Fibroblast of upper back skin (primary cell): ENCODE measurements at places on chromosomes 3 and 15.
A peak's percentile ranks its signal among the peaks of the same experiment; 100 is the strongest.

DNA sequence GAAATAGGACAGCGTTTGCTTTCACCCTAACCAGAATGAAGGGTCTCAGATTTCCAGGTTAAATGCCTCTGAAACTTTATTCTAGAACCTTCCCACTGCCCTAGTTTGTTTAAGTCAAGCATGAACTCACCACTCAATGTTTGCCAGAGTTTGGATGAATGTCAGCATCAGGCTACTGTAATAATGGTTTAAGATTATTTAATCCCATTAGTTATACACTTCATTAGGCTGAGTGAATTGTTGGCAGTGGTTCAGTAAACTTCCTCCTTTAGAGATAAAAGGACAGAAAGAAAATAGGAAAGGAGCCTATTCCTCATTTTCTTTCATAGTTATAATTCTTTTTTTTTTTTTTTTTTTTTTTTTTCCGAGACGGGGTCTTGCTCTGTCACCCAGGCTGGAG, 401.9 kb upstream of the TPRG1 start:
- no peak for DNase-seq

DNA sequence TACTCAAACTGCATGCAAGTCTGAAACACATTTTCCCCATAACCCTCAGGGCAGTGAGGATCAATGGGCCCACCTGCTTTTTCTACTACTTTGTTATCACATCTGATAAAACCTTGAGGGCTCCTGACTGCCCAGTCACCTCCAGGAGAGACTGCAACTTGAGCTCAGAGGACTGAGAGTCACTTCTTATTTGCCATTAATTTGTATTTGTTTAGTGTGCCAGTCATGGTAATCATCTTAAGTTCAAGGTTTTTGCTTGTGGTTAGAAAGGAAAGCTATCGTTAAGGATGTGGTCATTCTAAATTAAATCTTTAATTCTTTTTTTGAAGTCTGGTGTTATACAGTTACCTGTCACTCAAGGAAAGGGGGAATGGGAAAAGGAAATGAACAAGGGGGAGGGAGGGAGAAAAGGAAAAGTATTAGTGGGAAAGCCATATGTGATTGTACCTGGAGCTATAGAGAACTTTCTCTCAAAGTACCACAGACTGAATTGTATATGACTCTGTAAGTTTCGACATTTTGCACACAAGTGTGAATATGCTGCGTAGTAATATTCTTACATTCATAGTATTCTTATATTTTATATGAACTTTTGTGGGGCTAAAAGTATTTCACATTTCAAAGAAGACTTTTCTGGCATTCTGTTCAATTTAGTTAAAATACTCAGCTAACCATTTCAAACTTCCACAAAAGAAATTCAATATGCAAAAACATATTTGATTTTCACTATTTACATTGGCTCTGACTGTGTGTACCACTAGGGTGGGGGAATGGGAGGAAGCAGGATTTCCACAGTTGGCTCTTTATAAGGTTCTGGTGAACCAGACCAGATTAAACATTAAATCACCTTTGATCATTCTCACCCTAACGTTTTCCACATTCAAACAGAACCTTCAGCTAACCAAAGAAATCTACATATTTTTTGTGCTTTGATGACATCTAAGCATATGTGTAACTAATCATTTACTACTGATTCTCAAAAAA, 166.5 kb upstream of the ATP11B start:
- DNase-seq: no peak

DNA sequence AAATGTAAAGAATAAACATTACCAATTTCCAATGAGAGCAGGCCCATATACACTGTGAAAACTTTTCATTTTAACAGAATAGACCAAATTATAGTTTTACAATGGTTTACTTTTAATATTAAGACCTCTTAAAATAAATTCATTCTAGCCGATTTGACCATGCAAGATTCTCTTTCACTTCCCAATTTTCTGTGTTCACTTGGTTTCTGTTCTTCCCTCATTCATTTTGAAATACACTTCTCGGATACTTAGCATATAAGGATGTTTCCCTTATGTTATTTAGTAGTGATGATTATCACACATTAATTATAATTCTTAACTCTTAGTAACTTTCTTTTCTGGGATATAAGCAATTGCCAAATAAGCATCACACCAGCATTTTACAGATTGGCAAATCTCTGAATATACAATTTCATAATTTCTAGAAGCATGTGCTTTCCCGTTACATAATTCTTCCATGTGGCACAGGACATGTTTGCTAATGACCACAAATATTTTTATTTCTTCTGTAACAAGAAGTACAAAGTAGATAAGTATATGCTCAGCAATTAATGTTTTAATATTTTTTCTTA, 13.9 kb downstream of the OR5H15 start:
- no peak for DNase-seq

DNA sequence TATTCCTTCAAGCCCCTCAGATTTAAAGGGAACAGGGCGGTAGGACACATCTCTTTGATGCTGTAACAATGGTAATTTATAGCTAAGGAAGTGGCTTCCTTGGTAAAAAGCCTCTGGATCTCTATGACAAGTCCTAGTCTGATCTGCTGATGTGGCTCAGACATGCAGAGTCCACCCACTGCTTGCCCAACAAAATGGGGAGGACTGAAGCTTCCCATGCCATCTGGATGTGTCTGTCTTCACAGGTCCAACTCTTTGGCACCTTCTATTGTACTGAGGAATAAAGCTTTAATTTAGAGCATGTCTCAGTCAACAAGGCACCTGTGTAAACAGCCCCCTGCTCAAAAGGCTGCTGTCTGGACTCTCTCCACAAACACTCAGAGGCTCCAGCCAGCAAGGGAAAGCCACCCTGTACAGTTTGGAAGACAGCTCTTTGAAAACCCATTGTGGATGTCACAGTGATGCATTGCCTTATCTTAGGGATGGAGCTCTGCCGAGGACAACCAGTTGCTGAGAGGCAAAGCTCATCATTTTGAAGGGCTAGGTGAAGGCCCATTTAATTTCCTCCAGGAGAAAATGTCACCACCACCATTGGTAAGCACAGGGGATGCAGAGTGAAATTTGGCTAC, 348.6 kb upstream of the GRM7 start:
- DNase-seq: no peak

GRCh38 chr15:74868059-74868458, 5.1 kb downstream of the SCAMP2 start:
- DNase-seq: no peak

GRCh38 chr3:51751287-51751686, 27.8 kb downstream of the IQCF6 start:
- no peak for DNase-seq

- DNase-seq: peak; percentile 73
Measured at GRCh38 chr3:15310491-15311370, 21.7 kb downstream of the SH3BP5 start.

DNA sequence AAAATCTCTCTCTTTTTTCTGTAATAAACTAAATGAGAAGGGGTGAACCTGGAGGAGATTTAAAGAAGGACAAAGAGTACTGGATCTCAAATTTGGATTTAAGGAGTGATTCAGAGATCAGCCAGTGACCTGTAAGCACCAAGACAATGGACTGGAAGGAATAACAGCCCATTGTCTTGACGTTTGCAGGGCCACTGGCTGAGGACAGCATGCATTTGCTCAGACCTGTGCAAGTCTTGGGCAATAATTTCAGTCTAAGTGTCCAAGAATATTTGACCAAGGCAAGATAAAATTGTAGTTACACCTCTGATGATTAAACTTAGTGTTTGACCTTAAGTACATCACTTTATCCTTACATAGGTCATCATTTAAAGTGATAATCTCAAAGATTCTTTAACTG, 55.8 kb upstream of the OSTN start:
- DNase-seq: no peak

DNA sequence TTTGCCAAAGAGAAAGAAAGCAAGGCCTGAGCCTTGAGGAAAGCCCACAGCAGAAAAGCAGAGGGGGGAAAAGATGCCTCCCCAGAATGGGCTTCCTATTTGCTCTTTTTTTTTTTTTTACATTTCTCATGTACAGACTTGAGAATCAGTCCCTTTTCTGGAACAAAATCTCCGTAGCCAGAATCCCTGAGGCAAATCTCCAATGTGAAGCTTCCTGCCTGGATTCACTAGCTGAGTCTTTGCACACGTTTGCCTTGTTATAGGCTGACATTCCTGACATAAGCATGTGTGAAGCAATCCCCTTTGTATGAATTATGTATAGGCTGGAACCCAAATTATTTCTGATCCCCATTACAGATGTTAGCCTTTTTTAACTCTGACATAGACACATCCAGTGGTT, 52.2 kb upstream of the ACTL6A start:
- DNase-seq: no peak

GRCh38 chr15:67850994-67851571, 11.2 kb upstream of the RNU6-1 start:
- DNase-seq: peak; percentile 55

DNA sequence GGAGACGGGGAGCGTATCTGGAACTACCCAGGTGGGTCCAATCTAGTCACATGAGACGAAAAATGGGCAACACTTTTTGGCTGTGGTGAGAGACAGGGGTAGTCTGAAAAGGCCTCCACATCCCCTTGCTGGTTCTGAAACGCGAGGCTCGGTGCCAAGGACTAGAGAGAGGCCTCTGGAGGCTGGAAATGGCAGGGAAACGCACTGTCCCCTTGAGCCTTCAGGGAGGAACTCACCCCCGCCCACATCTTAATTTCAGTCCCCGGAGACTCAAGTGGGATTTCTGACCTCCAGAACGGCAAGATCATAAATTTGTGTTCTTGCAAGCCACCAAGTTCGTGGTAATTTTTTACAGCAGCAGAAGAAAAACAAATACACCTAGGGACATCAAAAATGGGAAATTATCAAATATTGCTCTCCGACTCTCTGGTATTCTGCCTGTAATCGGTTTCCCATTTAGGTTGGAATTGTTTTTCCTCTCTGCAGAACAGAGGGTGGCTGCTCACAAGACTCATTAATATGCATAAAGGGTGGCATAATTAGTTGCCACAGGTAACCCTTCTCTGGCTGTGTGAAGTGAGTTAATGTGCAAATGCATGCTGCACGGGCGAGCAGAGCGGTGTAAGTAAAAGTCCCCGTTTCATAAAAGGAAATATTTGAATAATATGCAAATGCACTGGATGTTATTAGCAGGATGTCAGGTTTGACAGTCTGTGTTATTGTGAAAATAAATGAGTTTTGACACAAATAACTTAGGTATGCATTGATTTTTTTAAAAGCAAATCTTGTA, 185.7 kb downstream of the ARRDC4 start:
- no peak for DNase-seq

DNA sequence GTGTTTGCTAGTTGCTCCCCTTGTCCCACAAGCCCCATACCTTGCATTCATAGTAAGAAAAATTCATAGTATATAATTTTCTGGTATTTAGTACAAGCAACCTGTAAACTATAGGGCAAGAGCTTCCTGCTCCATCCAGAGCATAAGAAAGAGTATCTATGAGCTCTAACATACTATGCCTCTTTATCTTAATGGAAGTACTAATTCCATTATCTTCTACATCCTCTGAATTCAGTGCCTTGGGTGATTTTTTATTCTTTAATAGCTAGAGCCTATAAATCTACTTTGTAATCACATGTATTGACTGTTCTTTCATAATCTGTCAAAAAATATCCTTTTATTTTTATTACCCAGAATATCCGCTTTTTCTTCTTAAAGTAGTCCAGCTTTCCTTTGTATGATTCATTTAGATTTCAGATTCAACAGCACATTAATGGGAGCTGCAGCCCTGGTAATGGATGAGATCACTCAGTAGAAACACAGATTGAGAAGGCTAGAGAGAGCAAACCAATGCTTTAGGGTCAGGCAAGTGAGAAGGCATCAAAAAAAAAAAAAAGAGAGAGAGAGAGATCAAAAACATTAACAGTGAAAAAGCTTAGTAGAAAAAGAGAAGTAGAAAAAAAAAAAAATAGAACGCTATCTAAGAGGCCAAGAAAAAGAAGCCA, 511.5 kb upstream of the NAALADL2 start:
- DNase-seq: no peak

DNA sequence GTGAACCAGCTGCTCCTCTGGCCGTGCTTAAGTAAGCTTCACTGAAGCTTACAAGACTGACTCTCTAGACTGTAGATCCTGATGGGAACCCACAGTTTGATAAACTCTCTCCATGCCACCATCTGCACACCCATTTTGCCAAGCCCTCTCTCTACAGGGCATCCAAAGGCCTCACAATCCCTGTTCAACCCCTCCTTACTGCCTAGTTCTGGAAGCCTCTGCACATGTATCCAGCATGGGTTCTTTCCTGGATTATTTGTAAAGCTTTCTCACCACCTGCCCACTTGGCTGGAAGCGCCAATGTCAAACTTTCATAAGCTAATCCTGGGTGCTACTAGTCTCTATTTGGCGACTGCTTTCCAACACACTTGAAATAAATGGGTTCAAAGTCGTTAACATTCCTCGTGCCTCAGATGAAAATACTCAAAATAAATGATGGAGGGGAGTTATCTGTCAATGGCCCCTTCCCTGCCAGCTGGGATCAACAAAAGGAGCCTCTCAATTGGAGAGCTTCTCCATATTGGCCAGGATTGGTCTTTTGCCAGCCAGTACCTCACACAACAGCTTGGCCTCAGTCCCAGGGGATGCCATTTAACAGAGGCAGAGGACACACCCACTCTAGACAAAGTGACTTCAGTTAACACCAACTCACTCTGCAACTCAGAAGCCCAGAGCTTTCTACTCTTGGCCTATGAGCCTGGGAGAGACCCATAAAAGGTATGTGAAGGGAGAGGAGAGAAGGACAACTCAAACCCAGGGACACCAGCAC, 48.1 kb downstream of the SH3BP5 start:
- no peak for DNase-seq
